ENCODE measurements at places on chromosomes 6 and 20.
A peak's percentile ranks its signal among the peaks of the same experiment; 100 is the strongest.

- DNase-seq = no peak
These were observed 17.8 kb upstream of the HLA-DRB1 start for GRCh38 chr6:32607263-32607987.

DNA sequence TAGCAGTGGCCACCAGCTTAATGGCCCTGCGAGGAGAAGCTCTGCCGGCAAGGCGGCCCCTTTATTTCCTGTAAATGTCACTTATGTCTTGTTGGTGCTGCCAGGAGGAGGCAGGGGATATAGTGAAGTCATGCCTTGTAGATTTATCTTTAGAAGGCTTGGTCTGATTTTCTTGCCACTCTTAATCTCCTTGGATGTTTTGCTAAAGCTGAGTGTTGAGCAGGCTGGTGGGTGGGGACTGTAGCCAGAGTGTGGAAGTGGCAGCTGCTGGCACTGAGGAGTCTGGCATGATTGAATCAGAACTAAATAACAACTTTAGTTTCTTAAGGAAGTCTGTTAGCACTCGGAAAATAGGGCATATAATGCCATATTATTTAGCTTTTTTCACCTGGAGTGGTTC lies 77.9 kb downstream of the PHF20 start:
- DNase-seq = no peak

GRCh38 chr6:143536866-143537691 lies 25.6 kb upstream of the FUCA2 start:
- peak; percentile 31 for DNase-seq

DNA sequence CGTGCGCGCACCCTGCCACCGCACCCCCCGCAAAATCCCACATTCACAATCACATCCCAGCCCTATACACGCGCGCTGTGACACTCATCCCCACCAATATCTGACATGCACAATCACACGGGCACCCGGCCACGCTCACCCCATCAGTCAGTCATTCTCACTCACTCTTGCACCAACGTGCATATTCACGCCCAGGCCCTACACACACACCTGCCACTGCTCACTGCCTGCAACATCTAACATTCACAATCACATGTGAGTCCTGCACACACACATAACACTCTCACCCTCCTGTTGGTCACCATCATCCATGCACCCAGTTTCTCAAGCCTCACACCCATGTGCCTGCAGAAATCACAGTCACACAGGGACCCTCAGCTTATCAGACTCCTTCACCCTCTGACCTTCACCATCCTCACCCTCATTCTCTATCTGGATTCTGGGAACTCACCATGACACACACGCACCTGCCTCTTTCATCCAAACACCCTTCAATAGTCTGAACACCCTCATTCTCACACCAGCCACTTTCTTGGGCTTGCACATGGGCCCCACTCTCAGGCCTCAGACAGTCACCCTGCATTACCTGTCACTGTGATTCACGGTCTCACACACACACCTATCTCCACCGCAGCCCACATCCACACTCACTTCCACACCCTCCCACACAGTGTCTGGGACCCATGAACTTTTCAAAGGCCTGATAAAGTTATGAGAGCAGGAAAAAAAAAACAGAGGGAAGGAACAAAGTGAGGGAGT lies 748 bp upstream of the ATP9A start:
- no peak for DNase-seq

DNA sequence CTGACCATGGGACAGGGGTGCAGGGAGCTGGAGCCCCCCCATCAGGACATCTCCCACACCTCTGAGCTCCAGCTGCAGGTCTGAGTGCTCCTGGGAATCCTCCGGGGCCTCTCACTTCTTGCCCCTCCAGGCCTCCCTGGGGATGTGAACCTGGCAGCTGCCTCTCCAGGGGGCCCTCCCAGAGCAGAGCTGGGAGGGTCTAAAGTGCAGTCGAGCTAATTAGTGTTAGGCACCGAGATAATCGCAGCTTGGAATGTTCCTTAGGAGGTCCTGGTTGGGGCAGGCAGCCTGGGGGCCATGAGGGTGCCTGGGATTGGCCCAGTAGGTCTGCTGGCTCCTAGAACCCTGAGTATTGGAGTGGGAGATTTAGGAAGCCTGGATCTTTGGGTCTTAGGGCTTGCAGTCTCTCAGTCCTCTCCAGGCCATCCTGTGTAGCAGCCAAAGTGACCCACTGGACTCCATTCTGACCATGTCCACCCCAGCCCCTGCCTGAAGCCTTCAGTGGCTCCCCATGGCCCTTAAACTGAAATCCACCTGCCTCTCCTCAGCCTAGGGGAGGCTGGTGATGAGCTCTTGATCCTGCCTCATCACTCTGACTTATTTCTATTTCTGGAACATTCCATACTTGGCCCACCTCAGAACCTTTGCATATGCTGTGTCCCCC lies 26.0 kb downstream of the CEBPB start:
- DNase-seq = no peak

DNA sequence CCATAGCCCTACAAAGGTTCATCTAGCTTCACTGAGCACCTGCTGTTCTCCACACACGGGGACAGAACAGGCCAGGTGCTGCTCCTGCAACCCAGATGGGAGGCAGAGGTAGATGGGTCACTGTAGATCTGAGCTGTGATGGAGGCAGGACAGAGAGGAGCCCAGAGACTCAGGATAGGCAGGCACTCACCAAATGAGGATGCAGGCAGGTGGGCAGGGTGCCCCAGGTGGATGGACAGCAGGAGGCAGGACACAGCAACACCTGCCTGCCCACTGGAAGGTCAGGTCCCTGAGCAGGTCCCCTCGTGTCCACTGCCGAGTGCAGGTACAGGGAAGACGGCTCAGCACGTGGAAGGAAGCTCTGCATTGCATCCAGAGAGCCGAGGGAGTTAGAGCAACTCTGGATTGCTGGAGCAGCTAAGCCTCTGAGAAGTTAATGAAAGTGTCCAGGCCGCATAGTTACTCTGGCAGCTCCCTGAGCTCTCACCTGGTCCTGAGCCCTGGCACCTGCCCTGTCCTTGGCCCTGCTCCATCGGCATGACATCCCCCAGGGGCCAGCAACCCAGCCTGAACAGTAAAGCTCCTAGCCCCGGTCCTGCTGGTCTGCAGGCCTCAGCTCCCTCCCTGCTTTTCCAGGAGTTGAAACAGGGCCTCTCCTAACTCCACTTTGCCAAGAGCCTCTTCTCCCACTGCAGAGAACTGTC lies 4.9 kb upstream of the YTHDF1 start:
- no peak for DNase-seq

GRCh38 chr6:126064748-126065401 lies 78.5 kb downstream of the TRMT11 start:
- peak; percentile 41 for DNase-seq

All from astrocyte (in vitro differentiated cells and primary cell).